ENCODE measurements at places on chromosomes 11 and 22. TPM values are rescaled to one million over a fixed set of nuclear protein-coding genes. Genes with fewer than 3 reads are reported as not detected.

GRCh38 chr11:69574608-69575255, 66.2 kb upstream of the CCND1 start:
- DNase-seq, result no peak
- H3K36me3 ChIP-seq, result no peaks in the 10 kb centered on the region
- H3K27ac ChIP-seq, result no peak overlapping the region
- H3K4me1 ChIP-seq, result no peaks in the 10 kb centered on the region
- H3K4me3 ChIP-seq, result no peak overlapping the region

DNA sequence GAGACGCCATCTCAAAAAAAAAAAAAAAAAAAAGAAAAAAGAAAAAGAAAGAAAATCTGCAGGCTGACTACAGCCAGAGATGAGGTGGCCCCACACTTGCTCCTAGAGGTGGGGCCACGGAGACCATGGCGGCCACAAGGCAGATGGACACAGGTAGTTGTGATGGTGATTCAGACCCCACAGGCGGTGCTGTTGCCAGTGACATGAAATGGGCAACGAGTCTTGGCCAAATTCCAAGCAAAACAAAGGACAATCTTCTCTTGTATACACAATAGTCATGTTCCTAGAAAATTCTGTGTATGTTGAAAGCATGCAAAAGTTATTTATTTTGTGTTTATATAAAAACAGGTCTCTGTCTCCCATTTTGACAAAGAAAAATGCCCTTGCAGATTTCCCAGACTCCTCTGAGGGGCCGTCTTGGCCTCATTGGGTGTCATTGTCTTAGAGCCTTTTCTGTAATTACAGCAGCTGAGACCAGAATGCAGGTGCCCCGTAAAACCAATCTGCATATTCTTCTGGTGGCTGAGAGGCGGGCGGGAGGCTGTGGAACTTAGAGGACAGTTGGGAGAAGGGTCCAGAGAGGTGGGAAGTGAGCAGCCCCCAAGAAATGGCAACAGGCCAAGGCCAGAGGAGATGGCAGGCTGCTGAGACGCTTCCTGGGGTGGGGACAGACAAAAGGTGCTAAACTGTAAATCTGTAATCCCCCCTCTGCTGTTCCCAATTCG, 22.5 kb upstream of the DAGLA start:
- no peaks in the 10 kb centered on the region for H3K4me1 ChIP-seq
- H3K4me3 ChIP-seq, result no peak overlapping the region
- H3K27me3 ChIP-seq, result no peaks in the 10 kb centered on the region

- H3K27me3 ChIP-seq, result no peaks in the 10 kb centered on the region
- no peaks in the 10 kb centered on the region for H3K36me3 ChIP-seq
- H3K4me3 ChIP-seq, result no peak overlapping the region
- H3K27ac ChIP-seq, result no peak overlapping the region
- no peak for DNase-seq
These were observed 92.8 kb downstream of the MYEOV start for GRCh38 chr11:69386594-69387408.

The SEZ6L gene
- total RNA-seq, result 6.3 TPM

GRCh38 chr22:41257696-41258095, 17.0 kb upstream of the CHADL start:
- no peaks in the 10 kb centered on the region for H3K27me3 ChIP-seq
- no peak overlapping the region for H3K27ac ChIP-seq

GRCh38 chr11:72294616-72295395, 50.8 kb upstream of the PHOX2A start:
- no peak overlapping the region for H3K4me3 ChIP-seq
- no peaks in the 10 kb centered on the region for H3K4me1 ChIP-seq

The SPI1 gene
- not detected for total RNA-seq

- no peak overlapping the region for H3K4me3 ChIP-seq
- no peak for DNase-seq
- H3K27ac ChIP-seq, result no peak overlapping the region
- H3K4me1 ChIP-seq, result no peaks in the 10 kb centered on the region
- no peaks in the 10 kb centered on the region for H3K27me3 ChIP-seq
- no peaks in the 10 kb centered on the region for H3K36me3 ChIP-seq
These were observed 16.5 kb upstream of the BMAL1 start for GRCh38 chr11:13260963-13261588.

DNA sequence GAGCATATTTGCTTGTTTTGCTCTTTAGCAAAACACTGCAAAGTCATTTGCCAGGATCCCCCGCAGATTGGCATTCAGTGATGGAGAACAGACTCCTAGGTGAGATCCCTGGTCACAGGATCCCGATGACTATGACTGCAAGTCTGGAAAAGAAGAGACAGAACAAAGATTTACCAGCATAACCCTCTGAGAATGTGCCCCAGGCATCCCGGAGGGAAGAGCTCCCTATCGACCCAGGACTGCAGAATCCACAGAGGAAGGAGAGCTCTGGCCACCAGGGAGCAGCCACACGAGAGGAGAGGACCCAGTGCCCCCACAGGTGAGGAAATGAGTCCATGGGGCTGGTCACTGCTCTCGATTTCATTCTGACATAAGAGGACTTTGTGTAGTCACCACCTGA, 105.2 kb downstream of the ZNF280B start:
- DNase-seq, result no peak
- no peaks in the 10 kb centered on the region for H3K4me1 ChIP-seq
- no peaks in the 10 kb centered on the region for H3K36me3 ChIP-seq
- peaks cover 31% of the 10 kb centered on the region for H3K27me3 ChIP-seq
- no peak overlapping the region for H3K27ac ChIP-seq

The RCOR2 gene
- total RNA-seq, result 7.6 TPM

GRCh38 chr11:363948-364761, 5.1 kb upstream of the B4GALNT4 start:
- peaks cover 9% of the 10 kb centered on the region for H3K4me1 ChIP-seq
- no peaks in the 10 kb centered on the region for H3K27me3 ChIP-seq
- H3K36me3 ChIP-seq, result no peaks in the 10 kb centered on the region
- H3K27ac ChIP-seq, result no peak overlapping the region
- no peak overlapping the region for H3K4me3 ChIP-seq

All from A673 (cell line).